ENCODE measurements at places on chromosomes 7 and 10.

GRCh38 chr7:117673367-117673766 lies 193.5 kb downstream of the CFTR start:
- no peak for ATAC-seq

DNA sequence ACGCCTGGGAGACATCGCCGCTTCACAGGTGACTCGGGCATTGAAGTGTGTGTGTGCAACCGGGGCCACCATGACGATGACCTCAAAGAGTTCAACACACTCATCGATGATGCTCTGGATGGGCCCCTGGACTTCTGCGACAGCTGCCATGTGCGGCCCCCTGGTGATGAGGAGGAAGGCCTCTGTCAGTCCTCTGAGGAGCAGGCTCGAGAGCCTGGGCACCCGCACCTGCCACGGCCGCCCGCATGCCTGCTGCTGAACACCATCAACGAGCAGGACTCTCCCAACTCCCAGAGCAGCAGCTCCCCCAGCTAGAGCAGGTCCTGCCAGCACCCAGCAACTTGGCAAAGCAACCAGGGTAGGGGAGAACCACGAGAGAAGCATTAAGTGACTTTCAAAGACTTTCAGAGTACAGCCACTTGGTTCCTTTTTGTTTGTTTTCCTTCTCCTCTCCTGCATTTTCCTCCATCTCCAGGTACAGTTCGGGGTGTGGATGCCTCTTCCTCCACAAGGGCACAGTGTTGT lies 24.1 kb downstream of the CYP17A1 start:
- no peak for ATAC-seq

DNA sequence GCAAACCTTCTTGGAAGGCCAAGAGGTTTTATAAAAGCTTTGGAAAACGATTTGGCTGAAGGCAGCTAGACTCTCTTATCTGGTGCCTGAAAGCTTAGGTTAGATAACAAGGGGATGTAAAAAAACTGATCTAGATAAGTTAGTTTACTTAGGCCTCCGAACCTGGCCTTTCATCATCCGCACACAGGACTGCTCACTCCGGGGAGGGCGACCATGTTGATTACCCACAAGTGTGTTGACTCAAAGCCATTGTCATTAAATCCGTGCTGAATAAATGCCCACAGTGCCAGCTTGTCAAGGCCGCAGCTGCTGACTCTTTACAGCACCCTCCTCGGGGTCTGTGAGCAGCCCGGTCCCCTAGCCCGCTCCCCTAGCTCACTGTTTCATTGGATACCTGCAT lies 112.3 kb downstream of the ZFAND4 start:
- no peak for ATAC-seq

- ATAC-seq = peak; percentile 72
These were observed 11.7 kb downstream of the CASP2 start for GRCh38 chr7:143299840-143300239.

DNA sequence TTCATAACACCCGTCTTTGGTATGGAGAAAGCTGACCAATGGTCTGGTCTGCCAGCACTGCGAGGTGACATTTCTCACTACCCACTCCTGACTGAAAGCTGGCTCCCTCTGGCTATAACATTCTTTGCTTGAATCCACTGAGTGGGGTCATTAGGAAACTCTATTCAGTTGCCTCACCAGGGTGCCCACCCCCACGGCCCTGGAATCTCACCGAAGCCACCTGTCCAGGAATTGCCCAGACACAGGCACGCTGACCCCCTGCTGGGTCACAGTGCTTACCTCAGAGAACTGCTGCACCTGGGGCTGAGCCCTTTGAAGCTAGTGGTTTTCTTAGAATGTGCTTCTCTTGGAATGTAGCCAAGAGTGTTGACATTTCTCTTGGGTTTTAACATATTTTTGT lies 28.6 kb downstream of the HECW1 start:
- ATAC-seq = no peak

GRCh38 chr10:121313119-121313875 lies 284.9 kb downstream of the FGFR2 start:
- ATAC-seq = no peak

GRCh38 chr10:372566-372965 lies 237.3 kb downstream of the ZMYND11 start:
- no peak for ATAC-seq

- ATAC-seq = peak; percentile 78
These were observed 5.0 kb upstream of the RBM17 start for GRCh38 chr10:6083523-6084475.

GRCh38 chr10:88297103-88297502 lies 286.0 kb downstream of the RNLS start:
- ATAC-seq = no peak

DNA sequence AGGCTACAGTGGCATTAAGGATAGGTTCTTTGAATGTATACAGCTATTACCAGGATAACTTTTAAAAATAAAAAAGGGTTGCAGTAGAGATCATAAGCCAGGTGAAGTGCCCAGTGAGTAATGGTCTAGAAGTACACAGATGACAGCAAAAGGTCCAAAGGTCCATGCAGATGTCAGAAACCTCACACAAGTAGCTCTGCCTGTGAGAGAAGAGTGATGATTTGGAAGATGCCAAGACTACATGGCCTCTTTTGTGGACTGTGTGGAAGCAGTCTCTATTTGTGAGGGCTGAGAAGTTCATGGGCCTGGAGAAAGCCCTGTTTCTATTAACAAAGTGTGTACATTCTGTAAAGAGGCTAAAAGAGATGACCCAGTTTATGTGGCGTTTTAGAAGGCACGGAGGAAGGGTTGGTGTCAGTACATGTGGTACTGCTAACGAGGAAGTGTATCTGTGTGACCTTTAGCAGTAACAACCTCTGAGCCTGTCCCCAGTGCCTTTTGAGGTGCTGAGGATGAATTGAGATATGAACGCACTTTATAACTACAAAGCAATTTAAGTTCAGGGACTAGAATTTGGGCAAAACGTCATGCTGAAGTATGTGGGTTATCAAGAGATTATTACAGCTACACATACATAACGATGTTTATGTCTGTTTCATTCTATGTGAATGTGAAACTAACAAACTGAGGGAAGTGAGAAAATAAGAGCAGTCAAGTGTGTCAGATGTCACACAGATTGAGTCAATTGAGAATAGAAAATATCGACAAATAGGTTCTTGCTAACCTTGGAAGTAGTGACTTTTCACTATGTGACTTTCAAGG lies 7.6 kb downstream of the CYCS start:
- ATAC-seq = peak; percentile 86

GRCh38 chr10:20005638-20006037 lies 189.4 kb downstream of the PLXDC2 start:
- no peak for ATAC-seq

- peak; percentile 60 for ATAC-seq
These were observed 74.9 kb downstream of the BEND7 start for GRCh38 chr10:13453896-13454295.
